ENCODE measurements at places on chromosomes 1 and 21. TPM values are rescaled to one million over a fixed set of nuclear protein-coding genes. Genes with fewer than 3 reads are reported as not detected.
A peak's percentile ranks its signal among the peaks of the same experiment; 100 is the strongest.

- DNase-seq: no peak
Observed at GRCh38 chr21:35611708-35612132, 448.6 kb downstream of the SETD4 start.

GRCh38 chr21:21097466-21097865 lies 99.3 kb downstream of the NCAM2 start:
- no peak for DNase-seq

- no peak for DNase-seq
Observed at GRCh38 chr1:118744420-118744819, 243.7 kb downstream of the TBX15 start.

DNA sequence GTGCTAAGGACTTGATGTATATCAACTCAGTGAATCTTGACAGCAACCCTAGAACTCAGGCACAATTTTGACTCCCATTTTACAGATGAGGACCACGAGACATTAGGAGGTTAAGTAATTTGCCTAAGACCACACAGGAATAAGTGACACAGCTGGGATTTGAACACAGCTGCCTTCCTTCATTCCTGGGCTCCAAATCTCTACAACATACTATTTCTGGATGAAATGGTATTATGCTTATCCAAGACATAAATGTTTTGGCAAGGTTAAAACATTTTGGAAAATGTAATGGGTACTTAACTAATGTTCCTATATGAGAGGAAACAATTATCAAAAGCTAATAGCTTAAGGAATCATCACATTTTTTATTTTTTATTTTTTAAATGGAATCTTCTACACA lies 4.8 kb downstream of the CLDN8 start:
- no peak for DNase-seq

DNA sequence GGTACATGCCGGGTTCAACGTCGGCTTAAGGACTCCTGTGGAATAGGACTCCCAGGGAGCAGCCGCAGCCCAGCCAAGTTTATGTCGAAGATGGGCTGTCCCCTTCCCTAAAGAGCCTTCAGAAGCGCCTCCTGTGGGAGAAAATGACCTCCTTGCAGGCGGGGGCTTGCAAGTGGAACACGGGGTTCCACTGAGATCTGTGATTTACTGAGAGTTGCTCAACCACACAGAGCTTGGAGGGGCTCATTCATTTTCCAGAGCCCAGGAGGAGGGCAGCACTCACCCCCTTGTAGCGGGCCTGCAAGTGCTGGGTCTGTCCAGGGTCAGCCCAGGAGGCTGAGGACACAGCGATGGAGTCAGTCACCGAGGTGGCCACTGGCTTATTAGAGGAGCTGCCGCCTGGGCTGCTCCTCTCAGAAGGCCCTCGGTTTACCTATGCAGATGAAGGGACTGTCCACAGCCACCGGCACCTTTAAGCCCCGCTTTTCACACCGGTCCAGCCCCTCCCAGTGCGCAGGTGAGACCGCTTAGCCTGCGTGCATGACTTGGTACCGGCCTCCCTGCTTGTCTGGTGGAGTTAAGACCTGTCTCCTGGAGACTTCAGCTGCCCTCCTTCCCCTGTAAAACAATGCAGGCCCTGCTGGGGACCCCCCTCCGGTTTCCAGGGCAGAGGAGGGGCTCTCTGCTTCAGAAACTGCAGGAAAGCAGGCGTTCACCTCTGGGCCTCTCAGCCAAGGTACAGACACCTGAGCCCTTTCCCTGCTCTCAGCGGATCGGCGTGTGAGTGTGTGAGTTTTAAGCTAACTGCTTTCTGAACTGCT lies 57.5 kb downstream of the ATP5PO start:
- DNase-seq: no peak

DNA sequence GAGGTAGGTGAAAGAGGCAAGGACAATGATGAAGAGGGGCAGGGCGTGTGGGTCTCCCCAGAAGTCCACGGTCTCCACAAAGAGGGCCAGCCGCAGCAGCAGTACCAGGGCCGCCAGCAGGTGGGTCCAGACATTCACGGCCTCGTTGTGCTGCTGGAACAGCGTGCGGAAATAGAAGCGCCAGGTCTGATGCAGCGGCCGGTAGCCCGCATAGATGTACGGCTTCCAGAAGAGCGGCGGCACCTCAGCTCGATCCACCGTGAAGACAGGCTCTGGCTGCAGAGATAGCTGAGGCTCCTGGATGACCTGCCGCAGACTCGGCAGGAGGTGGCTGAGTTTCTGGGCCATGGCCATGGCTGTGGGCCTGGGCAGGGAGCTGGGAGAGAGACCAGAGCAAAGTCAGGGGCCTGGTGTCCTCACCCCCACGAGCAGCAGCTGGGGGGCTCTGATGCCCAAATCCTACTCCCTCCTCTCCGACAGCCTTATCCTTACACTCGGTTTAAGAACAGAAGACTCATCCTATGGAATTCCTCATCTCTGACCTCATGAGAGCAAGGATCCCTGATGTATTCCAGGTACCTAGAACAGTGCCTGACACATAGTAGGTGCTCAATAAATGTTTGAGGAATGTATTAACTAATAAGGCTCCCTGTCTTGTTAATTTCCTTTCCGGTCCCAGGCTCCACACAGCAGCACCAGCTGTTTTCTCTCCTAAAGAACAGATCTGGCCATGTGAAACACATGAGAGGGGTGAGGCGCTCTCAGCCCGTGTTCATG lies 4.4 kb upstream of the AUNIP start:
- DNase-seq: no peak

- peak; percentile 28 for DNase-seq
Observed at GRCh38 chr21:45151445-45152160, 77.2 kb downstream of the ADARB1 start.

GRCh38 chr21:32917362-32918135 lies 108.2 kb upstream of the OLIG2 start:
- no peak for DNase-seq

DNA sequence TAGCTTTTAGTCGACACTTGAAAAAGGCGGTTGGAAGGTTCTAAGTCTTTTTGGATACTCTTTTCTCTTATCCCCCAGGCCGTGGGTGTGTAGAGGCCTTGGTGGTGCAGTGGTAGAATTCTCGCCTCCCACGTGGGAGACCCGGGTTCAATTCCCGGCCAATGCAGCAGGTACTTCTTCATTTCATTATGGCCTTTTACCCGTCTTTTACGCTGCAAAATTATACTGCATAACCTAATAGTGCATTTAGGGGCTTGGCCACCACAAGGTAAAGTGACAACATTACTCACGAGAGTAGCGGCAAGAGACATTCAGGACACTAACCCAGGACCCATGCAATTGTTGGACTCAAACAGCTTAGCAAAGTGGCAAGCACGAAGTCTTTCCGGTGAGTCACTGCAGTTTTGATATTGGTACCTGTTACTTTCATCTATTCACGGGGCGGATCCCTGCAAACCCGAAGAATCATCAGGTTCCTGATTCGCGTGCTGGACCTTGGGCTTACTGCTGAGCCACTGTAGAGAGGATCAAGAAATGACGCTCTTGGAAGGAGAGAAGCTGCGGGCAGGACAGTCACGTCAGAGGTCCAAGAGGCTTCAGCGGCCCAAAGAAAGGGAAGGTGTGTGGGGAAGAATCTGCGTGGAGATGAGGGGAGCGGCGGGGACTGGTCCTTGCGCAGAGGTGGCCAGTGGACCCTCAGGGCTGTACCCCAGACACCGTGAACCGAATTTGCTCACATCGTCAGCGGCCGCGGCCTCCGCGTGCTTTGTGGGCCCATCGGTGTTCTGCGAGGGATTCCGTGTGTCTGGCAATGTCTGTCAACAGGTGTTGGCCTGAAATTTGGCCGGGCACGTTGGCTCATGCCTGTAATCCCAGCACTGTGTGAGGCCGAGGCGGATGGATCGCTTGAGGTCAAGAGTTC lies 12.9 kb upstream of the RNU1-4 start:
- DNase-seq: peak; percentile 40

DNA sequence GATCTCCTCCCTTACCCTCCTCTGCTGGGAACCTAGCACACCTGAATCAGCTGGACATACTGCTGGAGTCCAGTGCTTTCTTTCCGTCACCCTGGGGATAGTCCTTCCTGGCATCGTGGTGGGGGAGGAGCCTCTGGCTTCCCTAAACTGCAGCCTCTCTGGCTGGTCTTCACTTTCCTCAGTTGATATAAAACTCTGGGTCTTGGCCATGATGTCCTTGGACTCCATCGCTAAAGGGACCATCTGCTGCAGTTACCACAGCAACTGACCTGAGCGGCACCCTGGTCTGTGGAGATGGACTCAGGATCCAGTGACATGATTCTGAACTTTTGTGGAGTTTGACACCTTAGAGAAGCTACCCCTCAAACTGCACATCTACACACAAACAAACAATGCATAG lies 22.8 kb downstream of the PARS2 start:
- no peak for DNase-seq

- no peak for DNase-seq
Observed at GRCh38 chr21:32239551-32239950, 39.3 kb downstream of the MIS18A start.

- no peak for DNase-seq
Observed at GRCh38 chr1:102085896-102086295, 89.2 kb upstream of the OLFM3 start.

GRCh38 chr1:65459397-65459768 lies 38.9 kb downstream of the LEPR start:
- DNase-seq: no peak

GRCh38 chr1:196659471-196659870 lies 7.6 kb downstream of the CFH start:
- no peak for DNase-seq

GRCh38 chr1:174654560-174654959 lies 206.8 kb downstream of the GPR52 start:
- no peak for DNase-seq

- no peak for DNase-seq
Observed at GRCh38 chr1:8555582-8555981, 237.7 kb downstream of the SLC45A1 start.

- peak; percentile 68 for DNase-seq
Observed at GRCh38 chr1:66271216-66271903, 262.6 kb upstream of the SGIP1 start.

DNA sequence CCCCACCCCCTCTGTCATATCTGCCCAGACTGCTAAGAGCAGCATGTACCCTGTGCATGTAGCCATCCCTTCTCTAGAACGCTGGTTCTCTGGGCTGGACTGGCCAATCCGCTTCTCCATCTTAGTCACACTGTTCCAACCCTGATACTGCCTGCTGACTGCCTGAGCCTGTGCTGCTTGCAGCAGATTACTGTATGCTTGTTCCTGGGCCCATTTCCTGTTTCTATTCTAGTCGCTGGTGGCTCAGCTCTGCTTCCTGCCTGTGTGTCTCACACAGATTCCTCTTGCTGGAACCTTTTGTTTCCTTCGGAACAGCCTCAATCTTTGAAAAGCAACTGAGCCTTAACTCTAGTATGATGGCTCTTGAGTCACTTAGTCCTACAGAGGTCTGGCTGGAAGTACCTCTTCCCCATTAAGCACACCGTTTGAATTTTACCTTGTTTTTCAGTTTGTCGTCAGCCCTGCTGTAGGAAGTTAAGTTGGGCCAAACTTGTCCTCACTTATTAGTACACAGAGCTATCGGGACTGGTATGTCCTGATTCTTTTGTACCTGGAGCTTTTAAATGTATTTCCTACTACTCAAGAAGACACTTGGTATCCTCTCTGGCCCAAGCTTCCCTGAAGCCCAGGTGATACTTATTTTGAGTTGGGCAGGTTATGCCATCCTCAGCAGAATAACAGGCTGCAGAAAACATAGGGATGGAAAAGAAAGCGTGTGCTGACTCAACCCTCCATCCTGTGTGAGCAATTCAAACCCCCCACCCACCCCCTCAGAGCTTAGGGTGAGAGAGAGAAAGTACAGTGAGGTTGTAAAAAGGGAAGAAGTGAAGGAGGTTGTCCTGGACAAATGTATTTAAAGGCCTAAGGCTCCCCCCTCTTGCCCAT lies 43.4 kb upstream of the PIGV start:
- no peak for DNase-seq

GRCh38 chr1:67747671-67748546 lies 62.9 kb downstream of the GADD45A start:
- DNase-seq: no peak

DNA sequence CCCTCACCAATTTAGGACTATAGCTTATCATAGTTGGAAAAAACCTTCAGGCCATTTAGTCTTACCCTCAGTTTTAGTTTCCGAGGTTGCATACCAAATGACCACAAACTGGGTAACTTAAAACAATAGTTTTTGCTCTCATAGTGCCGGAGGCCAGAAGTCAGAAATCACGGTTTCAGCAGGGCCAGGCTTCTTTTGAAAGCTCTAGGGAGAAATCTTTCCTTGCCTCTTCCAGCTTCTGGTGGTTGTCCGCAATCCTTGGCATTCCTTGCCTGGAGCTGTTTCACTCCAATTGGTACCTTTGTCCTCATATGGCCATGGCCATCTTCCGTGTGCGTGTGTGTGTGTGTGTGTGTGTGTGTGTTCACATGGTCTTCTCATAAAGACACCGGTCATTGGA lies 12.4 kb upstream of the PLXNA2 start:
- no peak for DNase-seq

- DNase-seq: no peak
Observed at GRCh38 chr1:151478140-151478812, 19.0 kb upstream of the POGZ start.

DNA sequence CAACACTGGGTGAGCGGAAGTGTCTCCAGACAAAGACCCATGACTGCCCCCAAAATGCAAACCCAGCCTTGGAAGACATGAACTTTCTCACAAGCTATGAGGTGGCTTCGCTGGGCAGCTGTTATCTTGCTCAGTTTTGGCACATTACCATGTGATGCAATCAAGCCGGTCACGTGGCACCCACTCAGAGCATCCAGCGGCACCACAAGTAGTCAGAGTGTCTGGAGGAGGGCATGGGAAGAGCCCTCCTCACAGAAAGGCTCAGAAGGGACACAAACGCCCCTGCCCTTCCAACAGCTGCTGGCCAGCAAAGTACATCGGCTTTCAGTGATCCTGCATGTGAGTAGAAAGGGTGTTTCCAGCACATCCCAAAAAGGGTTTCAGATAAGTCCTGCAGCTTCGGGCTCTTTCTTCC lies 145.5 kb upstream of the IRF2BP2 start:
- DNase-seq: no peak

GRCh38 chr1:24089743-24090555 lies 22.0 kb downstream of the MYOM3 start:
- no peak for DNase-seq

Gene CHRM3
- total RNA-seq: 6.9 TPM

Gene AKR7A3
- total RNA-seq: 3.1 TPM

Gene POLR3GL
- 14.7 TPM for total RNA-seq

Gene SPOCD1
- total RNA-seq: 0.75 TPM

Gene TMCO4
- 19.4 TPM for total RNA-seq

Gene HTR6
- total RNA-seq: 0.11 TPM

Gene GBP4
- total RNA-seq: 4.8 TPM

Gene CATSPERE
- total RNA-seq: 2.2 TPM

Gene IL20
- not detected for total RNA-seq

Gene OPRD1
- total RNA-seq: 0.66 TPM

Gene ARTN
- total RNA-seq: 1.6 TPM

Gene CCDC24
- 13.8 TPM for total RNA-seq

Gene HSPA6
- 0.13 TPM for total RNA-seq

Gene PIK3R3
- 36.2 TPM for total RNA-seq
